ENCODE measurements at places on chromosomes 5 and 9.

- DNase-seq = no peak
Observed at GRCh38 chr5:32654427-32654826, 56.7 kb upstream of the NPR3 start.

- DNase-seq = no peak
Observed at GRCh38 chr5:97297704-97298091, 114.7 kb upstream of the RIOK2 start.

GRCh38 chr5:122228728-122229392, 83.2 kb upstream of the SNCAIP start:
- no peak for DNase-seq

DNA sequence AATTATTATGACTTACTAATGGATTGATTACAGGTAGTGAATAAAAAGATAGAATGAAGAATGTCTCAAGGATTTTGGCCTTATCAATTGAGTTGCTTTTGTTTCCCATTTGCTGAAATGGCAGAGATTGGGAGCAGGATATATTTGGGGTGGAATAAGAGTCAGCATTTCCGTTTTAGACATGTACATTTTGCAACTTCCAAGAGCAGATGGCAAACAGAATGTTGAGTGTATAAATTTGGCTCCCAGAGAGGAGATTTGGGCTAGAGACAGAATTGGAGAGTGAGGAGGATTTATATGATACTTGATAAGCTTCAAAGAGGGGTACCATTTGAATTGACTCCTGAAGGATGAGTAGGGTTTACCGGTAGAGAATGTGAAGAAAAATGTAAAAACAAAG, 437.9 kb upstream of the PAPPA start:
- no peak for DNase-seq

DNA sequence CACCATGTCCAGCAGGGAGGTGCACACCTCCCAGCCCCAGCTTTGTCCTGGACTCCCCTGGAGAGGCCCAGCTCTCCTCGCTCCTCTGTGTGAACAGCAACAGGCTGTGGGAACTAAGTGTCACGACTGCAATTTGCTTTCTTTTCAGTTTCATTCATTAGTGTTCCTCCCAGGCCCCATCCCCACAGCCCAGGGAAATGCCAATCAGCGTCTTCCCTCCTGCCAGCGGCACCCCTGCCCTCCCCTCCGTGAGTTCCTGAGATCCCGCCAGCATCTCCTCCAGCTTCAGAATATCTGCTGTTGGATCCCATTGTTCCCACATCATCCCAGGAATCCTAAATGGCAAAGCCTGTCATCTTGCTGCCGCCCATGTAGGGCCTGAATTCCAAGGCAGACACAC, 13.1 kb upstream of the RPL26L1 start:
- DNase-seq = no peak

DNA sequence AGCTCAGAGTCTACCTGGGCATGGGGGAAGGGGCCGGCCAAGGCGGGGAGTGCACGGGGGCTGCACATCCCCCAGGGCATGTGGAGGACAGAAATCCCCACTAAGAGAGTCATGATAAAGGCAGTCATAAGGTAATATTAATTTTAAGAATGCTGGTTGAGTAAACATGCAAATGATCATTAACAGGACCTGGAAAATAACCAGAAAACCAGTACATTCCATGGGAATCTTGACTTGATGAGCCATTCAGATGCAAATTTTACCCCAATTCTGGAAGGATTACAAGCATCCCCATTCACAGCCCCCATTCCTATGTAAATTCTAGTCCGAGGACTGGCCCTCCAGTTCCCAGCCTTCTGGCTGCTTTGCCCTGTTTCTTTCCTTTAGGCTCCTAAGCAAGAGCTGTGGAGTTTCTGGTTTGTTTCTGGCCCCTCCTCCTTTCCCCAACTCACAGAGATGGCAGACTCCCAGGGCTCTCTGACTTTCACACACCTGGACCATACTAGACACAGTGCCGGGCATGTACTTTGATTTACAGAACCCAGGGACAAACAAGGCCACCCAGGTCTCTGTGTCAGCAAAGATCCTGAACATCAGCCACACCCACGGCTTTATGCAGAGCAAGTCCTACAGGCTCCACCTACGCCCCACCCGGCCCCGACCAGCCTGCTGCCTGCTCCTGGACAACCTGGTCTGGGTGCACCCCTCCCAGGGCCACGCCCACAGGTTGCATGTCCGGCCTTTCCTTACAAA, 62.7 kb downstream of the SEMA4D start:
- DNase-seq = no peak

DNA sequence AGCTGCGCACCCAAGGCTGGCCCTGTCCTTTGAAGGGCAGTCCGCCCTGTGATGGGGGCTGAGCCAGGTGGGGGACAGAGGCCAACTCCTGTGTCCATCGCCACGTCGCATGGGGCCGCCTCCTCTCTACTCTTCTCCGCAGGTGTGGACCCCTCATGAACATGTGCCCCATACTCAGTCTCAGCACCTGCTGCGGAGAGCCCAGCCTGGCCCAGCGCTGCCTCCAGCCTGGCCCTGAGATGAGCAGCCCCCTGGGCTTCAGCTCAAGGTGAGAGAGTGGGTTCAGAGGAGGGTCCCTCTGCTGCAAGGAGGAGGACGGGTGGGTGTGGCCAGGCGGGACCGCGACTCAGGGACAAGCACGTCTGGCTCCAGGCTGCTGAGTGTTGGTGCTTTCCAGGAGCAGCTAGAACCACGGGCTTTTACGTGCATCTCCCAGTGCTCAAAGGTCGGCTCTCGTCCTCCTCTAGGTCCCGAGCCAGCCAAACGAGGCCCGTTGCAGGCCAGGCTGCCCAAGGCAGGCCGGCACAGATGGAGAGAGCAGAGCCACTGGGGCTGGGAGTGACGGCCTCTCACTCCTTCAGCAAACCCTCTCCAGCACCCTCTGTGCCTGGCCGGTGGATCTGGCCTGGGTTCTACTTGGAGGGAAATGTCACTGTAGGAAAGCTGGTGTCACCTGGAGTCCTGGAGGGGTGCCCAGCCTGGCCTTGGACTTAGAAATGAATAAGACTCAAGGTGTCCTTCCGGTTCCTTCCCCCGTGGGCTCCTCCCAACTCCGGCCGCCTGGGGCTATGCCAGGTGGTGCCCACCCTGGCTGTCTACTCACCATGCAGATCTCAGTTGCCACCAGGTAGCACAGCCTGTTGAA, 48.9 kb upstream of the RNF130 start:
- no peak for DNase-seq

- DNase-seq = no peak
Observed at GRCh38 chr9:79565245-79565644, 6.5 kb upstream of the TLE4 start.

GRCh38 chr5:30524428-30524827, 669.1 kb upstream of the CDH6 start:
- DNase-seq = no peak

All from iris pigment epithelial cell (primary cell).